ENCODE measurements at places on chromosomes 7 and 10.
A peak's percentile ranks its signal among the peaks of the same experiment; 100 is the strongest.

GRCh38 chr7:140672382-140673062 lies at the start of gene ADCK2:
Gene ADCK2 (plus strand): TSS chr7:140672945. CDS start chr7:140673331, 386 bp downstream.
- DNase-seq, result peak; percentile 68

DNA sequence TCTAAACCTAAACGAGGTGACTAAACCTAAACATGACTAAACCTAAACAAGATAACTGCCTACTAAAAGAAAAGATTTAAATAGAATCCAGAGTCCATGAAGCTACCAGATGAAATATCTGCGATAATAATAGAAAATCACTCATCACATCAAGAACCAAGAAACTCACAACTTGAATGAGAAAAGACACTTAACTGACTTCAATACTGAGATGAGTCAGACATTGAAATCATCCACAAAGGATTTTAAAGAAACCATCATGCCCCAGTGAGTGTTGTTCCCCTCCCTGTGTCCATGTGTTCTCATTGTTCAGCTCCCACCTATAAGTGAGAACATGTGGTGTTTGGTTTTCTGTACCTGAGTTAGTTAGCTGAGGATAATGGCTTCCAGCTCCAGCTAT lies 416.0 kb downstream of the CALN1 start:
- no peak for DNase-seq

- no peak for DNase-seq
These were observed 266.7 kb upstream of the CHRM2 start for GRCh38 chr7:136601772-136602171.

DNA sequence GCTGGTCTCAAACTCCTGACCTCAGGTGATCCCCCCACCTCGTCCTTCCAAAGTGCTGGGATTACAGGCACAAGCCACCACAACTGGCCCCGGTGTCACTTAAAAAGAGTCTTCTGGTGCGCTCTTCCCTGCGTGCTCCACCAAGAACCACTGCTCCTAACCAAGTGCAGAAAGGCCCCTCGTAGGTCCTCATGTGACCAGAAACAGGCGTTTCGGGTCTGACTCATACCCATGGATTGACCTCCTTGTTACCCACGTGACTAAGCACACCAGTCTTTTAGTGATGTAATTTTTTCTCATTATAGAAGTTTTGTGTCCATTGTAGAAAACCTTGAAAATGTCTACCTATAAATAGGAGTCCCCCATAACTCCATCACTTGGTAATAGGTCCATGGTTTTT lies 13.9 kb downstream of the FKBP6 start:
- no peak for DNase-seq

GRCh38 chr7:47663851-47664250 lies 81.9 kb upstream of the TNS3 start:
- no peak for DNase-seq

DNA sequence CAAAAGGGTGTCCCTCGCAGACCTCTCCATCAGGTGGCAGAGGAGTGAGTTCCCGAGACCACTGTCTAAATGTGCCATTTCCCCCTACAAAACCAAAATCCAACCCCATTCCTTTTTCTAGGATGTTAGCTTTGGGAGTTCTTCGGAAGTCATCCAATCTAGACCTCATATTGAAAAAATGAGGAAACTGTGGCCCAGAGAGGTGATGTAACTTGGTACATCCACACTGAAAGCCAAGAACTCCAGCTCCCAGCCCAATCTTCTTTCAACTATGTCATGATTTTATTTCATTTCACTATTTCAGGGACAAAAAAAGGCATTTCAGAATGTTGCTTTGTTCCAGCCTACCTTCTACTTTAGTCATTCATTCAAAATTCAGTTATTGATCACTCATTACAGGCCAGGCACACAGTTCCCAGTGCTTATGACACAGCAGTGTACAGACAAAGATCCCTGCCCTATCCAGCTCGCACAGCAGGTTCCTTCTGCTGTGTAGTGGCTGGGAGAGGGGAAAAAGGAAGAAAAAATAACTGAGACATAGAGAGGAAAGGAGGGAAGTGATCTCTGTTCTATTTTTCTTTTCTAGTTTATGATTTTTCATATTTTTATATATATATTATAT lies 35.8 kb downstream of the SCRN1 start:
- no peak for DNase-seq

DNA sequence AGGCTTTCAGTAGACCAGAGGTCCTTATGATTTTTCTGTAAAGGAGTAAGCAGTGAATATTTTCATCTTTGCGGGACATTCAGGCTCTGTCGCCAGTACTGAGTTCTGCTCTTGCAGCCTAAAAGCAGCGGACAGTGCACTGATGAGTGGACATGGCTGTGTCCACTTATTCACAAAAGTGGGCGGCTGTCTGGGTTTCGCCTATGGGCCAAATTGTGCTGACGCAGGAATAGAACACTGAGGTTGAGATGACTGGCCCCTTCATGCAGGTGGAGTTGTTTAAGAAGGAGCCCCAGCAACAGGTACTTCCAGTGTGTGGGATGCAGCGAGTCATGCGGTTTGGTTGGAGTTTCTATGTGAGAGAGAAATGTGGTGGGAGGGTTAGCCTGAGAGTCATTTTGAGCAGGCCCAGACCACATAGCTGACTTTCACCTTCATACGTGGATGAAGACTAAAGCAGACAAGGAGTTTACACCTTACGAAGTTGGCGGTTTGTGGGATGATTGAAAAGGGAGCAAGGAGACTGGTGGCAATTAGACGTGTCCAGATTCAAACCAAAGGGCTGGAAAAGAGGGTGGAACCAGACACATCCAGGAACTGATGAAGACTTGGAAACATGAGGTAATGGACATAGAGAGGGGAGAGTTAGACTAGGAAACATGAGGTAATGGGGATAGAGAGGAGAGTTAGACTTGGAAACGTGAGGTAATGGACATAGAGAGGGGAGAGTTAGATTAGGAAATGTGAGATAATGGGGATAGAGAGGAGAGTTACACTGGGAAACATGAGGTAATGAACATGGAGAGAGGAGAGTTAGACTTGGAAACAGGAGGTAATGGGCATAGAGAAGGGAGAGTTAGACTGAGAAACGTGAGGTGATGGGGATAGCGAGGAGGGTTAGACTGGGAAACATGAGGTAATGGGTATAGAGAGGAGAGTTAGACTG lies 38.2 kb downstream of the WDR37 start:
- DNase-seq, result no peak

DNA sequence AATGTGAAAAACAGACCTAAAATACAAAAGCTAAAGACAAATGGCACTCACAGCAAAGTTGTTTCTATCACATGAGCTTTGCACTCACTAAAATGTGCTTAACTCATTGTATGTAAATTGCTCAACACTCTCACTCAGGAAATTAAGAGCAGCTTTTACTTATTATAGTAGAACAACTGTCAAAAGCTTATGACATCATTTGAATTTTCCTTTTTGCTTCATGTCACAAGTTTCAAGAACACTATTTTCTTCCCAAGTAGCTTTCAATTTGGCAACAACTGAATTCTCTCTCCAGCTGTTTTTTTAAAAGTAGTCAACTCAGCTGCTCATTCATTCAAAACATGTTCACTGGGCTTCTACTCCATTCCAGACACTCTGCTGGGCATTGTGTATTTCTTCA lies 46.9 kb downstream of the ATE1 start:
- DNase-seq, result no peak

- DNase-seq, result no peak
These were observed 41.1 kb upstream of the NUPR2 start for GRCh38 chr7:56157238-56157790.

DNA sequence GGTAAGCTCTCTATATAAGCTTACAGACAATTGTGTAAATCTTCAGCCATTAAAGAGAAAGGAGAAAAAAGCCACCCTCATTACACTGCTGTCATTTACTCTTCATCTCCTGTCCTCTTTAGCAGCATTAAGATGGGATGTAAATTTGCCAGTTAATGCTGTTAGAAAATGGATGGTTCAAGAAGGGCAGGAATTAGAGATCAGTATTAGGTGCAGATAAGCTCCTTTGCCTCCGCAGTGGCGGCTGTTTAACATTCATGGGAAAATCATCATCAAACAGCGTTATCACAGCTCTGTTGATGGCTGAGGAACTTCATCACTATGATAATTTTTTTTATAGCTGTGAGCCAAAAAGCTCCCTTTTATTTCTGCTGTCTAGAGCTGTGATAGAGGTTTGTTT lies 61.8 kb upstream of the FAM204A start:
- no peak for DNase-seq

DNA sequence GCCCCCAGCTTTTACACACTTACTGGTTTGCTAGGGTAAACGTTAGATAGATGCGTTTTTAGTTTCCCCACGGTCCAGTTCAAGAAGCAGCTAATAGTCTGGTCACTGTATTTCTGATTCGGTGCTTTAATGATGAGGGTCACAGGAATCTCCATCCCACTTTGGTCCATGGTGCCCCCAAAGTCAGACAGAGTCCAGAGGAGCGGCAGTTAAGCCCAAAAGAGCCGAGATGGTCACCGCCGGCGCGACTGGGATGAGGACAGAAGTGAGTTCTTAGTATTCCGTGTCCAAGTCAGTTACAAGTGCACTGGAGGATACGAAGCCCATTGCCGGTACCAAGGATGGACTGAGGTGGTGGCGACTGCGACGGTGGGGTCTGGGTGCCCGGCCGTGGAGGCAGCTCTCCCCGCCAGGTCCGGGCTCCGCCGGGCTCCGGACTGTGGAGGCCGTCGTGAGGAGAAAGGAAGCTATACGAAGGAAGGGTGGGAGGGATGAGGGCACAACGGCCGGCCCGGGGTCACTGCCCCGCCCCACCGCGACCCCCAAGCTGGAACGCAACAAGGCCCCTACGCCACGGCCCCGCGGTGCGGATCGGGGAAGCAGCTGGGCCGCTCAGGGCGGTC lies 663 bp downstream of the HERPUD2 start:
- peak; percentile 15 for DNase-seq
